ENCODE measurements at places on chromosomes 4 and X.

DNA sequence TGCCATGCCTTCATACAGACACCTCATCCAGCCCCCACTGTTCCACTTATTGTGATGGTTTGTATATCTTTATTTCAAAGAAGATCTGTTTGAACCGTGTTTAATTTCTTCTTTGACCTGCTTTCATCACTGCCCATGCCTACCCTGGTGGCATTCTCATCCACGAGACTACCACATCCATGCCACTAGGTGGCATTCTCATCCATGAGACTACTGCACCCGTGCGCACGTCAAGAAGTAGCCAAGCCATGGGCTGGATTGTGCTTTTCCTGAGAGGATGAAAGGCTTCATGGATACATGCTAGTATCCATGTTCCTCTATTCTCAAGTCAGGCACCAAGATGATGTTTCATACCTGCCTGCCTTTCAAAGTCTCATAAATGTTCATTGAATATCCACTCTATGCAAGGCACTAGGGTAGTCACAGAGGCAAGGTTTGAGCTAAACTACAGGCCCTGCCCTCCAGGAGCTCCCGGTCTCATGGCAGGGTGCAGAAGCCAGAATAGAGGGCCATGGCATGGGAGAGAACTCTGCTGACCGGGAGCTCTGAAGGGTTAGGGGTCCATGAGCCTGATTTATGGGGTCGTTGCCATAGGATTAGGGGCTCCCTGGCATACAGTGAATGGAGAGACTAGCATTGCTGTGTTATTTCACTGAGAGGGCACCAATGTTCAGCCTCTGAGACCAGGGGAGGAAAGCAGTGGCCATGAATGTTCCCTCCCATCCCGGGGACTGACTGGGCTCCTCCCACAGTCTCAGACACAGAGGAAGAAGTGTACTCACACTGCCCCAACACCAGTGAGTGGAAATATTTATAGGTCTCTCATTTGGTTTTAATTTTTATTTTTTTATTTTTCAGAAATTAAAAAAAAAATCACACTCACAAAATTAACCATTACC is 24.8 kb upstream of the EOLA2 start:
- no peak for DNase-seq

DNA sequence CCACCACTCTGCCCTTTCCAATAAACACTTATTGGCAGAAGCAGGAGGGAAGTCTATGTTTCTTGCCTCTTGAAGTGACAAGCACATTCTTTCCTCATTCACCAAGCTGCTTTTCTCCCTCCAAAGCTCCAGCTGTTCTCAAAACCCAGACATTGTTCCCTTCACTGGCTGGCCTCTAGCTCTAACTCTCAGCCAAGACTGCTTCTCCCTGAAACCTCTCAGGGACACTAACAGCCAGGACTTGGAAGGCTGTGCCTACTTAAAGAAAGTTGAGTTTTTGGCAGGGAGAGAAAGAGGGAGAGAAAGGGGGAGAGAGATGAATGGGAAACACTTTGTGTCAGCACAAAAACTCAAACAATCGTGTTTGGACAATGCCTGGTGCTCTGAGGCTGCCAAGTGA is 99.5 kb downstream of the COX18 start:
- DNase-seq = no peak

- no peak for DNase-seq
Observed at GRCh38 chrX:63930140-63930539, 145.1 kb upstream of the ARHGEF9 start.

DNA sequence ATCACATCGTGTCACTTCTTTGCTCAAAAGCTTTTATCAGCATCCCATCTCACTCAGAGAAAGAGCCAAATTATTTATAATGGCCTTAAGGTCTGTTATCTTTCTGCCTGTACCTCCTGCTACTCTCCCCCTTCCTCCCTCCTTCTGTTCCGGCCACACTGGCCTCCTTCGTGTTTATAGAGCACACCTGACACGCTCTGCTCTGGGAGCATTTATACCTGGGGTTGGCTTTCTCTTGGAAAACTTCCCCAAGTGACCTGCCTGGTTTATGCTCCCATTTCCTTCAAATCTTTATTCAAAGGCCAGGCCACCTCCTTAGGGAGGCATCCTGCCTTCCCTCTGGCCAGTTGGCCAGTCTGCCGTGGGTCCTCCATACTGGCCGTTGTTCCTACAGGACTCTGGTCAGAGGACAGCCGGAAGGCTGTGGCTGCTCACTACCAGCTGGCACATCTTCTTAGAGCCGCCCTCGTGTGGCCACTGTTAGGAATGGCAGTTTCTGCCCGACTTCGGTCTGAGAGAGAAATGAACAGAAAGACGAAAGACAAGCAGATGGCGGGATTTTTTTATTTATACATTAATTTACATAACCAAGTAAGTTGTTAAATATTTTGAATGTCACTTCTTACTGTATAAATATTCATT is 80.2 kb upstream of the CBLL2 start:
- no peak for DNase-seq

GRCh38 chr4:7061815-7062214 is 6.0 kb downstream of the GRPEL1 start:
- no peak for DNase-seq

DNA sequence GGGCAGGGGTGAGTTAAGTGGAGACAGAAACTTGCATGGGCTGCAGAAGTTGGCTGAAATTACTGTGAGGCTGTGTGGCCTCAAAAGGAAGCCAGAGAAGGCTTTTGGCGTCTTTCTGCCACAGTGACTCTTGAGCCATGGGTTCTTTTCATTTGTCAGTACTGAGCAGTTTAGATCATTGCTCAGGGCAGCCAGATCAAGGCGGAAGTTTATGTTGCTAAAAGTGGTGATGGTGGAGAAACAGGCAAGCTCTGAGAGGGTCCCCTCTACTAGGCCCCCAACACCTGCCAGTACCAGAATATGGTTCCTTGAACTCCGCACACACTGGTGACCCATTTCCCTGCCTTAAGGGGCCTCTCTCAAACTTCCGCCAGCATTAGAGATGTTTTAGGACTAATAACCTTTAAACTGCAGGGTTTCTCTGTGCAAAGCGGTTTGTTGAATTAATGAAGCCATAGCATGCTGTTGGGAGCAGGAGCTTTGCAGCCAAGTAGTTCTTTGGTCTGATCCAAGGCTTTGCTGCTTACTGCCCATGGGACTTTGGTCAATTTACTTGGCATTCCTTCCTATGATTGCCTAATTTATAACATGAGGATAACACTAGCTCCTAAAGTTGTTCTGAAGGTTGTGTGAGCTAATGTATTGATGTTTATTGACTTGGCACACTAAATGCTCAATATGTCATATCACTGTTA is 34.5 kb downstream of the RNF175 start:
- no peak for DNase-seq

DNA sequence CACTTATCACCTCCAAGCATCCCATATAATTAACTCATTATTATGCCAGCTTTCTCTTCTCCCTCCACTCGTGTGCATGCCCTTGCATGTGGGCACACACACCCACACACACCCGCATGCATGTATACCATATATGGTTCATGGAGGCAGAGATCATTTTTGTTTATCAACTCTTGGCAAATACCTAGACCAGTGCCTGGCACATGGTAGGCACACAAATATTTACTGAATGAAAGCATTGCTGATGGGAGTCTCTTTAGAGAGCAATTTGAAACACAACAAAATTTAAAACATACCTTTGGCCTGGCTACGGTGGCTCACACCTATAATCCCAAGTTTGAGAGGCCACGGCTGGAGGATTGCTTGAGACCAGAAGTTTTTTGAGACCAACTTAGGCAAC is 51.1 kb upstream of the SLC10A4 start:
- DNase-seq = no peak

DNA sequence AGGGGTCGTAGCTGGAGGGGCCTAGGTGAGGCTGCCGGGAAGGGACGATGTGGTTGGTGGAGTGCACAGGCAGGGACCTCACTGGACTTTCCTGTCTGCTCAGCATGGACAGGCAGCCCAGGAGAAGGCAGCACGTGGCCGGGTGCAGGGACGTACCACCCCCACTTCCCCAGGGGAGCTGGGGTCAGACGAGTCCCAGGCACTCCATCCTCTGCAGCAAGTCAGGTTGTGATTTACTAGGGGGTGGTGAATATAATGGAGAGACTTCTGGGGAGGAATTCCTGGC is 1.5 kb upstream of the CTBP1 start:
- DNase-seq = no peak

- DNase-seq = no peak
Observed at GRCh38 chr4:55186700-55187099, 61.3 kb upstream of the KDR start.

- DNase-seq = no peak
Observed at GRCh38 chr4:4851081-4851480, 8.4 kb upstream of the MSX1 start.

DNA sequence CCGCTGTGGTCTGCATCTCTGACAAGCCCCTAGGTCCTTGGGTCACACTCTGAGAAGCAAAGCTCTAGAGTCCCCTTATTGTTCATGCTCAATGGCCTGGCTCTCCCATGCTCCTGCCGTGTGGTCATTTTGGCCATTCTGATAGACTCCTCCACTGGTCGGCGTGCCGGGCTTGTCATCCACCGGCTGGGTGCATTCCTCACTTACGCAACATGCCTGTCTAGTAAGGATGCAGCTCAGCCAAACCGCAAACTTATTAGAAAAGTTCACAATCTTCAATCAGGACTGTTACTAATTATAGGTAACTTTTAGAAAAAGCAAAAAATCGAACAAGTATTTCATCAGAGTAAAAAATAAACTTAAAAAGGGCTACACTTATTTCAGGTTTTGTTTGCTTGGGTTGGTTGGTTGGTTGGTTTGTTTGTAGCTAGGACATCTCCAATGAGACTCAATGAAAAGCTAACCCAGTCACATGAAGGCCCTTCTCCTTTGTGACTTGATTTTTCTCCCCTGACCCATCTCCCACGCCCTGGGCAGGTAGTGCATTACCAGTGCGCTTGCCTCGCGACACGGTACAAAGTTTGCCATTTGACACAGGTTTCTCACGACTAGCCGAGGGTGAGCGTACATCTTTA is 41.0 kb downstream of the IRF2 start:
- no peak for DNase-seq

GRCh38 chr4:181559637-181560036 is 683.6 kb upstream of the TENM3 start:
- no peak for DNase-seq

GRCh38 chrX:121356139-121356849 is 308.9 kb downstream of the GLUD2 start:
- DNase-seq = no peak

GRCh38 chr4:47830265-47831025 is 7.4 kb downstream of the CORIN start:
- DNase-seq = no peak

DNA sequence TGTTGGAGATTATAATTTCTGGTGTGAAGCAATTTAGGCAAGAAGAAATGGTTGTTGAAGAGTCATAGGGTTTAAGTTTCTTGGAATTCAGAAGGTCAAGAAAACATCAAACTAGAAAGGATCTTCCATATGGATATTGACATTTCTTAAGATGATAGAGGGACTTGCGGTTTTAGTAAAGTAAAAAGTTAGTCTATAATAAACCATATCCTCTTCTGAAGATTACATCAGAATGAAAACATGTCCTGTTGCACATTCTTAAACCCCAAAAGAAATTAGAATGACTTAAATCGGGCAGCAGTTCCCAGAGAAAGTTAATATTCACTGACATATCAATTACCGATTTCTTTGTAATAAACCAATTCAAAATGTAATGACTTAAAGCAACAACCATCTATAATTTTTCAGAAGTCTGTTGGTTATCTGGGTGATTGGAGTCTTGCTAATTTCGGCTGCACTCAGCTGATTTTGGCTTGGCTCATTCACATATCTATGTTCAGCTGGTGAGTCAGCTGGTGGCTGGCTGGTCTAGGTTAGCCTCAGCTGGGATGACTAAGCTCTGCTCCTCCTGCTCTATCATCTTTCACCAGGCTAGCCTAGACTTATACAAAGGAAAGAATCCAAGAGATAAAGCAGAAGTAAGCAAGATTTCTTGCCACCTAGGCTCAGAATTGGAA is 24.4 kb upstream of the DYNLT3 start:
- no peak for DNase-seq

DNA sequence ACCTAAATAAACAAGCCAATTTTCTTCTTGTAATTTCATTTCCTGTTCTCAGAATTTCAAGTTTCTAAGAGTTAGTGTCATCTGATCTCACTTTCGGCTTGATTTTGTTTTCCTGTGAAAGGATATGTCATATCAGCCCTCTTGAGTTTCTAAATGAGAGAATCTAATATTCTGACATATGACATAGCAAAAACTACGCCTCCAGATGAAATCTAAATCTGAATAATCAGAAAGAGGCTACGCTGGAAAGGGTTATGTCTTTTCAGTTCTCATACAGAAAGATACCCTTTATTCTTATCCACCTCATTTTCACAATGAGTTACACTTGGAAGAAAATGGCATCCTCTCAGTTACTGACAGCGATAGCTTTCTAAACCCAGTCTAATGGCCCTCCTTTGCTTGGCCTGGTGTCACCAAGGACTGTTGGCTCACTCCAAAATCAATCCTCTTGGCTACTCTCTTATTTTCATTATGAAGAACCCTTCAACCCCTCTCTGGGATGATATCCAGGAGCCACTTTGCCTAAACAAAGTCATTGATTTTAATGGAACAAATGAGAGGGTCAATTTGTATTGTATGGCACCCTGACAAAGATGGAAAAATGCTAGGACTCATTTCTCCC is 65.6 kb downstream of the ASB9 start:
- DNase-seq = no peak

- no peak for DNase-seq
Observed at GRCh38 chr4:152696764-152697261, 17.0 kb upstream of the TMEM154 start.

DNA sequence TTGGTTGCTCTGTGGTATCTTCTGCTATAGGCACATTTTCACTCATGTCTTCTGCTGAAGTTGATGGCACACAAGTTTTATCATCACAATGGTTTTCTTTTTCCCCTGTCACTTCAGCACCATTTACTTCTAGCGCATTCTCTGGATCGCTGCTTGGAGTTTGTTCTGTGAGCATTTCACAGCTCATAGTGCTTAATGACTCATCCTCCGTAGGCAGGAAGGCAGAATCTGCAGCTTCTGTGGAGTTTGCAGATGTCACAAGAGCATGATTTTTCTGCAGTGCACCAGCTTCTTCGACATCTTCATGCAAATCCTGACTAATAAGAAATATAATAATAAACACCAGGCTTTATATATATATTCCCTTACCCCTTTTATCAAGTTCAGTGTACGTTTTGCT is 83.6 kb downstream of the CHM start:
- no peak for DNase-seq

- no peak for DNase-seq
Observed at GRCh38 chr4:151743128-151743854, 17.5 kb downstream of the GATB start.

GRCh38 chrX:52426810-52427209 is 58.0 kb downstream of the XAGE2 start:
- DNase-seq = no peak

- no peak for DNase-seq
Observed at GRCh38 chr4:147560625-147561024, 56.6 kb upstream of the TMEM184C start.

DNA sequence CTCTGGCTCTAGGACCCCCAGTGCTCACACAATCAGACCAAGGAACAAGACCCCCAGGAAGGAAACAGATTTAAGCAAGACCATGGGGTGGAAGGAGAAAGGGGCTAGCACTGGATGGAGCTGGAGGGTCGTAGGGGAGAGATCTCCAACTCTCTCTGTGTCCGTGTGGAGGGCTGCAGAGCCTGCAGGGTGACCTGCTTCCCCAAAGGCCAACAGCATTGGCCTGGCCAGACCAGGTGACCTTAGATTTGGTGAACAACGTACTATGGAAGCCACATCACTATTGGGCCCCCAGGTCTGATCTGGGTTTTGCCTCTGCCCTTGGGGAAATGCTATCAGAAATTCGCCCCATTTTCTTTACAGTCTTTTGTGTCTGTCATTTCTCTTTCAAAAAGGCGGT is 26.0 kb downstream of the NLGN3 start:
- DNase-seq = no peak
